Activated CD8-positive, alpha-beta memory T cell treated with anti-CD3 and anti-CD28 coated beads for 1 hour (primary cell): ENCODE measurements at places on chromosomes 11 and 22.

- DNase-seq, result no peak
Observed at GRCh38 chr11:41897991-41898390, 438.5 kb upstream of the LRRC4C start.

DNA sequence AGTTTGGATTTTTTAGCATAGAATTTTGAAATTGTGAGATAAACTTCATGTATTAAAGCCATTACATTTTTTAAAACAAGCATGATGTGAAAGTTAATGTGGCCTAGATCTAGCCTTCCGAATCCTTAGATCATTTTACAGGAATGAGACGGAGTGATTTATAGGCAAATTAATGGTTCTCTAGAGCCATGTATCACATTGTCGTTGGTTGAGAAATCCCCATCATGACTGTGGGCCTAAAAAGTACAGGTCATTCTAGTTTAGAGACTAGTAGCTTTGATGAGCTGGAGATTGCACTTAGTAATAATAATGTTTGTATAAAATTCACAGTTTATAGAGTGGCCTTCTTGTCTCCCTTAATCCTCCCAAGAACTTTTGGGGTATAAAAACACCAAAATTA is 7.1 kb downstream of the EWSR1 start:
- DNase-seq, result no peak

- no peak for DNase-seq
Observed at GRCh38 chr11:118213201-118213600, 11.6 kb downstream of the JAML start.

GRCh38 chr11:105334025-105334714 is 194.6 kb upstream of the CARD18 start:
- DNase-seq, result no peak

GRCh38 chr11:116357784-116358544 is 414.8 kb downstream of the BUD13 start:
- DNase-seq, result no peak

DNA sequence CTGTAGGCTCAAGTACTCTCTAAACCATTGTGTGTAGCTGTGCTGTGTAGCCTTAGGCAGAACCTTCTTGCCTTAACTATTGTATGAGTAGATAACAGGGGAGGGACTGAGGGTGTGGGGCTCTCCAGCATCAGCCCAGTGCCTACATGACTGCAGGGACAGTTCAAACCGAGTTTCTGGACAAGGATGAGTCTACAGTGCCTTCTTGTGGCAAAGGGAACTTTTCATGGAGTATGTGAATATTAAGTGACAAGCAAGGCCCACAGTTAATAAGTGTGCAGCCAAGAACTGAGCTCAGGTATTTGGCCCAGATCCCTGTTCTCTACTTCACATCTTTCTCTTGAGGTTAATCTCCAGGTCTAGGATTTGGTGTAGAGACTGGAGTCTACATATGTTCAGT is 424.4 kb upstream of the LARGE1 start:
- no peak for DNase-seq
